Tongue (tissue), 3 donors: ENCODE measurements at places on chromosomes 2 and 18.

DNA sequence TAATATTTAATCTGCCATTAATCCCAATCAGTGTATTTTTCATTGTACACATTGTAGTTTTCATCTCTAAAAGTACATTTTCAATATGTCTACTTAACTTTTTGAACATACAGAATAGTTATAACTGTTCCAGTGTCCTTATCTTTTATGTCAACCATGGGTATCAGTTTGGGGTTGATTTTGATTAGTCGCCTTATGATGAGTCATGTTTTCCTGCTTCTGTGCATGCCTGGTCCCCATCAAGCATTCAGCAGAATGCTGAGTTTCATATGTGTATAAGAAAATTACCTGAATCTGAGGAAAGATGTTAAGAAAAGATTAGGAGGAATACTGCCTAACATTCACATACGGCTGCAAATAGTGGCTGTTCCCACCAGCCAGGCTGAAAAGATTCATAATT is 17.7 kb downstream of the SPDYA start:
- DNase-seq = no peak

- no peak for DNase-seq
These were observed 3.1 kb downstream of the ARHGAP15 start for GRCh38 chr2:143132355-143132754.

GRCh38 chr18:48735681-48736255 is 196.9 kb downstream of the CTIF start:
- DNase-seq = no peak

GRCh38 chr2:69677914-69678313 is 34.4 kb upstream of the AAK1 start:
- DNase-seq = no peak

DNA sequence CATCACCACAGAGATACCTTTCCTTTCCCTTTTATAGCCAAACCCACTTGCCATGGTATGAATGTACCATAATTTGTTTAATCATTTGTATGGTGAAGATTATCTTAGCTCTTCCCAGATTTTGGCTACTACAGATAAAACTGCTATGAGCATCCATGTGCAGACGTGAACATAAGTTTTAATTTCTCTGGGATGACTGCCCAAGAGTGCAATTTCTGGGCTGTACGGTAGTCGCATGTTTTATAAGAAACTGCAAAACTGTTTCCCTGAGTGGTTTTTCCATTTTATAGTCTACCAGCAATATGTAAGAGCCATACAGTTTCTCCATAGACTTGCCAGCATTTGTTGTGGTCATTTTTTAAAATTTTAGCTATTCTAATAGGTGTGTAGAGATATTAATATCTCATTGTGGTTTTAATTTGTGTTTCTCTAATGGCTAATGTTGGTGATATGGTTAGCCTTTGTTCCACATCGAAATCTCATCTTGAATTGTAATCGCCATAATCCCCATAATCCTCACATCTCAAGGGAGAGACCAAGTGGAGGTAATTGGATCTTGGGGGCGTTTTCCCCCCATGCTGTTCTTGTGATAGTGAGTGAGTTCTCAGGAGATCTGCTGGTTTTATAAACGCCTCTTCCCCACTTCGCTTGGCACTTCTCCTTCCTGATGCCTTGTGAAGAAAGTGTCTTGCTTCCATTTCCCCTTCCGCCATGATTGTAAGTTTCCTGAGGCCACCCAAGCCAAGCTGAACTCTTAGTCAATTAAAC is 628.5 kb upstream of the KLHL29 start:
- no peak for DNase-seq

GRCh38 chr2:112623913-112624777 is 21.6 kb upstream of the SLC20A1 start:
- DNase-seq = no peak

DNA sequence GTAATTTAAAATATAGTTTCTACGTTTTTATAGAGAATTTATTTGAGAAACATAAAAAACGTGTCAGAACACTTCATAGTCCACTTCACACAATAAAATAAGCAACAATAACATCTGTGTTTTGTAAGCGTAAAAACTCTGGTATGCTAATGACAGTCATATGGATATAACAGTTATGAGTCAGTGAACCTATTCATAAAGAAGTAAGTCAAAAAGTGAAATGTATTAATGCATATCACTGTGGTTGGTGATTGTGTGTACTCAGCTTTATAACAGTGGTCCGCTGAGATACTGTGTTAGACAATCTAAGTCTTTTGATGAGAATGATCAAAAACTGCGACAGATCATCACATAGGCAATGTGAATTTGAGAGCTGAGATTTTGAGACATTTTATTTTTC is 153.2 kb downstream of the WDR7 start:
- DNase-seq = no peak

GRCh38 chr2:55518841-55519165 is 715 bp upstream of the CFAP36 start:
- DNase-seq = peak; percentile 15

GRCh38 chr2:237616373-237616733 is 11.0 kb upstream of the LRRFIP1 start:
- no peak for DNase-seq

GRCh38 chr2:42138163-42139015 is 30.8 kb upstream of the EML4 start:
- DNase-seq = peak; percentile 90

GRCh38 chr2:187869195-187869594 is 315.0 kb upstream of the TFPI start:
- DNase-seq = no peak

GRCh38 chr18:58443671-58444070 is 185.2 kb downstream of the ALPK2 start:
- no peak for DNase-seq

DNA sequence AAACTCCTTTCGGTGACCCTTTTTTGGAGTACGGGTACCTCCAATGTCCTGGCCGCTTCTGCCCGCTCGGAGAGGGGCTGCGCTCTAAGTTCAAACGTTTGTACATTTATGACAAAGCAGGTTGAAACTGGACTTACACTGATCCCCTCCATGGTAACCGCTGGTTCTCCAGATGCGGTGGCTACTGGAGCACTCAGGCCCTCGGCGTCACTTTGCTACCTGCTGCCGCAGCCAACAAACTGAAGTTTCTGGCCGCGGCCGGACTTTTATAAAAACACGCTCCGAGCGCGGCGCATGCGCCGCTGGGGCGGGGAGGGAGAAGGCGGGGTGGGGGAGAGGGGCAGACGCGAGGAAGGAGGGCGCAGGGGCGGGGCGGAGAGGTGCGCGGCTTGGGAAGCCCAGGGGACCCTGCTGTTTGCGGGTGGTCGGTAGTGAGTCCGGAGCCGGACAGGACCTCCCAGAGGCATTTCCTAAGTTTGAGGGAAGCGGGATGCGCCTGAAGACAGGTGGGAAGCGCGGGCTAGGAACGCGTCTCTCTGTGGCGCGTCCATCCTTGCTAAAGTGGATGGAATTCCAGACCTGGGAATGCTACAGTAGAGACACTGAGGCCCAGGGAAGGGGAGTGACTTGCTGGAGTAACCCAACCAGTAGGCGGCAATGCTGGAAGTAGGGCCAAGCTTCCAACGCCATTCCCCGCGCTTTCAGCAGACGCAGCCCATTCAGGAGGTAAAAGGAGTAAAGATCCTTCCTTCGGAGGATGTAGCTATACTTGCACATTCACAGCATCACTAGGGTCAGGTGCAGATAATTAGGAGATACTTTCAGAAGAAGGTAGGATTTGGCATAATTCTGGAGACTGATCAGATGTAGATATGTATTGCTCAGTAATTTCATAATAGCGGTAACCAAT is at the start of gene CXCR4:
Gene CXCR4, minus strand, starts transcription at position 241 of the 910 bp plus-strand sequence. Its CDS starts 89 bp downstream, at position 152.
- peak; percentile 84 for DNase-seq
